ENCODE measurements at places on chromosomes 12 and 14. TPM values are rescaled to one million over a fixed set of nuclear protein-coding genes. Genes with fewer than 3 reads are reported as not detected.

- H3K36me3 ChIP-seq, result peaks cover 3% of the 10 kb centered on the region
- H3K27ac ChIP-seq, result no peak overlapping the region
- H3K4me3 ChIP-seq, result no peak overlapping the region
- H3K4me1 ChIP-seq, result no peaks in the 10 kb centered on the region
These were observed 17.5 kb downstream of the RAD51B start for GRCh38 chr14:67837011-67837624.

- DNase-seq, result no peak
- no peak overlapping the region for H3K27ac ChIP-seq
- no peaks in the 10 kb centered on the region for H3K36me3 ChIP-seq
- H3K4me1 ChIP-seq, result no peaks in the 10 kb centered on the region
- H3K4me3 ChIP-seq, result no peak overlapping the region
These were observed 46.9 kb upstream of the CAND1 start for GRCh38 chr12:67222302-67222701.

- H3K4me3 ChIP-seq, result no peak overlapping the region
- no peaks in the 10 kb centered on the region for H3K36me3 ChIP-seq
- H3K27ac ChIP-seq, result no peak overlapping the region
- H3K27me3 ChIP-seq, result no peaks in the 10 kb centered on the region
These were observed 240.4 kb downstream of the ASCL1 start for GRCh38 chr12:103197725-103198388.

GRCh38 chr12:51922762-51923505 is 15.6 kb downstream of the ACVRL1 start:
- H3K27me3 ChIP-seq, result no peaks in the 10 kb centered on the region
- DNase-seq, result no peak
- H3K4me3 ChIP-seq, result no peak overlapping the region
- H3K27ac ChIP-seq, result peak overlapping the region; percentile 8
- no peaks in the 10 kb centered on the region for H3K36me3 ChIP-seq
- H3K4me1 ChIP-seq, result no peaks in the 10 kb centered on the region

GRCh38 chr14:67137744-67138371 is 51.4 kb upstream of the GARIN2 start:
- no peaks in the 10 kb centered on the region for H3K36me3 ChIP-seq
- H3K4me1 ChIP-seq, result no peaks in the 10 kb centered on the region
- no peak overlapping the region for H3K27ac ChIP-seq
- H3K27me3 ChIP-seq, result no peaks in the 10 kb centered on the region
- peak; percentile 13 for DNase-seq
- no peak overlapping the region for H3K4me3 ChIP-seq

- H3K36me3 ChIP-seq, result no peaks in the 10 kb centered on the region
- no peaks in the 10 kb centered on the region for H3K4me1 ChIP-seq
- DNase-seq, result no peak
- no peak overlapping the region for H3K27ac ChIP-seq
These were observed 468.7 kb downstream of the NOVA1 start for GRCh38 chr14:26128931-26129671.

DNA sequence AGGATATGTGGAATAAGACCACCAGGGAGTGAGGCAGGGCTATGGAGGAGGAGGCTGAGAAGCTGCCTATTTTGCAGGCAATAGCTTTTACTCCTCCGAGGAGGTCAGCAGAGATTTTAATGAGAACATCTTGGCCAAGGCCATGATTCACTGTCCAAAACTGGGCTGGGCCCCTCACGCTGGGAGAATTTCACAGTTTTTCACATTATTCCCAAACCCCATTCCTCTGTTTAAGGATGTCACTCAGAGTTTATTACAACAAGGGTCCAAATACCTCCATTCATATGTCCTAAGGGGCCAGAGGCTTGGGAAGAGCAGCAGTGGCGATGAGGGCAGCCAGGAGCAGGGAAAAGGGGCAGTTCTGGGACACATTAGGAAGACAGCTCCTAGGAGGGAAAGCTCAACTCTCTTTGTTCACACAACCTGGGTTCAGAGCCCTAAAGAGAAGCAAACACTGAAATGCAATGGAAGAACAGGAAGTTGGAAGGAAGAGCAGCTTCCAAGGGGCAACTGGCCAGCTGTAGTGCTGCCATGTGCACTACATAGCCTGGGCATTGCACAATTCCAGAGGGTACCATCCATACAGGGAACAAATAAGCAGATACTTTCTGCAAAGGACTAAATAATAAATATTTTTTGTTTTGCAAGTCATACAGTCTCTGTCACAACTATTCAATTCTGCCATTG is 283.2 kb downstream of the NUAK1 start:
- no peak overlapping the region for H3K27ac ChIP-seq
- no peaks in the 10 kb centered on the region for H3K27me3 ChIP-seq
- H3K4me3 ChIP-seq, result no peak overlapping the region
- DNase-seq, result no peak
- no peaks in the 10 kb centered on the region for H3K4me1 ChIP-seq

Gene ATL1
- total RNA-seq, result 1.5 TPM

Measured in thymus (tissue), 14 donors.